ENCODE measurements at places on chromosomes 5 and 9.

DNA sequence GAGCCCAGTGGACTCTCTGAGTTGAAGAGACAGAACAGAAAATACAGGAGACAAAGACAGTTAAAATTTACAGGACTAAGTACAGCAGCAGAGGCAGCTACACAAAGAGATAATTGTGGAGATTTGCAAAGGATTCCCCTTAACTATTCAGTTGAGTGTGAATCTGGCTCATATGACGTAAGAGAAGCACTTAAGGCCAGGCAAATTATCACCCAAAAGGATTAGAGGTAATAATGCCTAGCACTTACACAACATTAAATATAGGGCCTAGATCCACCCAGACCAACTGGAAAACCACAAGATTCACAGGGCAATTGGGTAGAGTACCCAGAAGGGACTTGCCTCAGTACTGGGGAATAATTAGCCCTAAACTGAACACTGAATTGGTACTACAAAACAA lies 41.3 kb downstream of the ADAMTS6 start:
- DNase-seq: no peak

DNA sequence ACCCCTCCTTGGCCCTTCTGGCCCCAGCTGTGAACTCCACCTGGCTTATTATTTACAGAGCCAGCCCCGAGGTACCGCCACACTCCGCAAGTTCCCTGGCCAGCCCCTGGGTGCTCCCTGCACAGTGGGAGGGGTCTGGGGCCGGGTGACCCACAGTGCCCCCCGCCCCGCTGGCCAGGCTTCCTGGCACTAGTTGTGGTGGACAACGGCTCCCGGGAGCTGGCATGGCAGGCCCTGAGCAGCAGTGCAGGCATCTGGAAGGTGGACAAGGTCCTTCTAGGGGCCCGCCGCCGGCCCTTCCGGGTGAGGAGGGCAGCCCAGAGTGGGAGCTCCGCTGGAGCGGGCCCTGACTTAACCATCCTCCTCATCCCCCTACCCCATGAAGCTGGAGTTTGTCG lies 3.9 kb downstream of the MAMDC4 start:
- no peak for DNase-seq

DNA sequence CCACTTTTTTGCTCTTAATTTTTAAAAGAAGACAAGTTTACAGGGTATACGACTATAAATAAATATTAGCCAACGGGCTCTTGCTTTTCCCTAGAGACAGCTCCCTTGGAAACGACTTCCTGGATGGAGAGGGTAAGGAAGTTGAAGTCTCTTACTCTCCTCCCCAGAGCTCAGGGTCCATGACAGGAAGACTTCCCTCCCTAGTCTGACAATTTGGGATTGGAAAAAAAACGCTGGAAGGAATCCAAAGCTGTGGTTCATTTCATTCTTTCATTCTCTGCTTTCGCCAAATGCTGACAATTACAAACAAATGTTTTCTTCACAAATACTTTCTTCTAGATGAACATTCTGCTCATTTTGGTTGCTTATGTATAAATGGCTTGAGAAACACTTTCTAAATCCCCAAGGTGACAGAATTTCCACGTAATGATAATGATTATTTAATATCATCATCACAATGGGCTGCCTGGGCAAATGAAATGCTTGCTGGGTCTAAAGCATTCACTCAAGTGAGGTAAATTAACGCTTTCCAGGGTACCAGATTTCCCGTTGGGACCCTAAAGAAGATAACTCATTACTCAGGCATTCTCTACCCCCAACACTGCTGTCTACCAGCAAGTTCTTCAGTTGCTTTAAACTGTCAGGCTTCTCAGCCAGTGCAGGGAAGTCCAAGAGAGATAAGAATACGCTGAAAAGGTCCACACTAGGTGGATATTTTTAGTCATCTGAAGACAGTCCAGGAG lies 139.8 kb upstream of the SLC30A5 start:
- no peak for DNase-seq

GRCh38 chr9:12667892-12668291 lies 25.3 kb upstream of the TYRP1 start:
- no peak for DNase-seq

DNA sequence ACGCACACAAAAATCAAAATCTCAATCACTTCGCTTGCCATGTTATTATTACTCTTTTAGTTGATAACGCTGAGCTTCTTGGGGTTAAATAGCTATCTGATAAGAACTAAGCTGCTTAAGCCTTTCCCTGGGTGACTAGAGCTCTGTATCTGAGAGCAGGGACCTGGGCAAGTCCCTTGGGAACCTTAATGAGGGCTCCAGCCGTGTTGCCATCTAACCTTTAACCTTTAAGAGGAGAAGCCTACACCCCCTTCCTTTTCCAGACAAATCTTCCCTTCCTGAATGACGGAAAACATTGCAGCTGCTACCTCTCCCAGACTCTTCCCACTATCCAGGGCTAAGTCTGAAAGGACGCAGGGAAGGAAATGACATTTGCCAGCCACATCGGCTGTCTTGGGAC lies 216.5 kb upstream of the RAI14 start:
- no peak for DNase-seq

GRCh38 chr5:90709323-90710155 lies 150.9 kb downstream of the ADGRV1 start:
- DNase-seq: no peak

- DNase-seq: no peak
Measured at GRCh38 chr5:158544388-158545339, 555.1 kb downstream of the EBF1 start.

DNA sequence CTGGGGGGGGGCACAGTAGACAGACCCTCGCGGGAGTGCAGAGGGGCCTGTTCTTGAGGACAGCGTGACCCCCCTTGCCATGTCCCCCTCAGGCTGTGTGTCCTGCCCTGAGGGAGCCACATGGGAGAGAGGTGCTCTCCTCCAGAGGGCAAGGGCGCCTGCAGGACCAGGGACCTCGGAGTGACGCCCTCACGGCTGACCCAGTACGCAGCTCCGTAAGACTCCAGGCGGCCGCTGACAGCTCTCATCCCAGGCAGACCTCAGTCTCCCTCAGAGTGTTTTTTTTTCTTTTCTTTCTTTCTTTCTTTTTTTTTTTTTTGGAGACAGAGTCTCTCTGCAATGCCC lies 27.3 kb downstream of the EXD3 start:
- no peak for DNase-seq

GRCh38 chr5:111135946-111136345 lies 43.8 kb downstream of the WDR36 start:
- DNase-seq: no peak

DNA sequence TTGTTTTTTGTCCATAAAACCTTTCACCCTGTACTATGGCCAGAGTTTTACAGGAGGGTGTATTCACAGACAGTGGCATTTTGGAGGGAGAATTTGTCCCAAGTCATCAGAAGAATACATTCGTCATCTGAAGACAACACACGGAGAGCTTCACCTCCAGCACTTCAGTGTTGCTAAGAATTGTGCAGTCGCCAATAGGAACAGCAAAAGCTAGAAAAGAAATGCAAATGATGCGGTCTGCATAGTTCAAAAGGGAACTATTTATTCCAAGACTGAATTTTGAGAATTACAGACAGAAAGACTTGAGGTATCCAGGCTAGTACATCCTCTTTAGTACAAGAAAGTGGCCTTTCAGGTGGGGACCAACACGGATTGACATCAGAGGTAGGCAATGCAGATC lies 399.2 kb upstream of the KIF2A start:
- DNase-seq: no peak

GRCh38 chr5:91141642-91142041 lies 241.5 kb downstream of the ARRDC3 start:
- no peak for DNase-seq

- DNase-seq: peak; percentile 72
Measured at GRCh38 chr9:121743441-121744001, 92.1 kb downstream of the DAB2IP start.

DNA sequence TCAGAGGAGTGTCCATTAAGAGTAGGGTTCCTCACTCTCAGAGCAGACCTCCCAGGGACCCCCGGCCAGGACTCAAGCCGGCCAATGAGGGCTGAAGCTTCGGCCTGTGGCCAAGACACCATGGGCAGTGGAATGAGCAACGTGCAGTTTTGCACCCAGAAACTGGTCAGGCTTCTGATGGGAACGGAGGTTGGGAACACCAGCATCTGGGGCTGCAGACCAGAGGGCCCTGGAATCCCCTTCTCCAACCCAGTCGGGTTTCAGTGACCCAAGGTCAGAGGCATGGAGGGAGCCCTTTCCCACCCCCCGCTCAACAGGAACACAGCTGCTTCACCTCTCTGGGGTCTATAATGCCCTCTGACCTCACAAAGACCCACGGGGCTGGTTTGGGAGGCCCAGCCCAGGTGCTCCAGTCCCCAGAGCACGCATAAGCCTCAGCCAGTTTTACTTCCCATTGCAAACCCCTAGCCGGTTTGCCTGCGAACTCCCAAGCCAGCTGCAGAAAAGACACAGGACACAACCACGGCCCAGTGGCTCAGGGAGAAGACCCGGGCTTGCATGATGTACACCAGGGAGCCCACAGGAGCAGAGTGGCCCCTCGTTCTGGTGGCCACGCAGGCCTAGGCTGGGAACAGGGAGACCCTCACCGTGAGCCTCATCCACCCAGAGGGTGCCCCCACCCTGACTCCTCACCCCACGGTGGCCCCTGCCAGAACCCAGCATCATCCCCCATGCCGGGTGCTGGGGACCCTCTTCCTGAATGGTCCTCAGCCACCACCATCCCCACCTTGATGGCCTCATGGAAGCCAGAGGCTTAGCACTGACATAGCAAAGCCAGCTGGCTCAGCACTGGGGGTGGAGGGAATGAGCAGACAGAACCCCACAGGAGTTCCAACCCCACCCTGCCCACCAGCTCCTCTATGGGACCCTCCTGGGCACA lies 30.6 kb downstream of the VAV2 start:
- DNase-seq: no peak

Measured in DMS153 (cell line).